Esophagus squamous epithelium (tissue), 5 donors: ENCODE measurements at places on chromosomes 3 and 15.

- no peak for DNase-seq
Measured at GRCh38 chr15:71743861-71744382, 66.4 kb upstream of the NR2E3 start.

GRCh38 chr3:168422843-168423242 lies 327.1 kb upstream of the GOLIM4 start:
- DNase-seq = no peak

DNA sequence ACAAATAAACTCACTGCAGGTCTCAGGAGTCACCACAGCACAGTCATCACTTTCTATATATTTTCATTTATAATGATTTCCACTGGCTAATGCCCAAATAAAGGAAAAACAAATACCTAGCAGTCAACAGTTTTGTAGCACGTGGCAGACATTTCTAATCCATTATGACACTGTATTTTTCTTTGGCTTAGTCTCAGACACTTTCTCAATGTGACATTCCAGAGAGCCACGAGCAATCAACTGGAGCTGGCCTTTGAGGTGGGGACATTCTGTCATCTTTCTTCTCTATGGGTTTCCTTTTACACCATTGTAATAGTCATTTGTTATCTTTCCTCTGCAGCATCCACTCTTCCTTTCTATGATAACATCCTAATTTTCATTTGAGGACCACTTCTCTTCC lies 119.7 kb downstream of the WNT5A start:
- no peak for DNase-seq

- DNase-seq = no peak
Measured at GRCh38 chr15:45829336-45830153, 194.7 kb downstream of the SQOR start.

DNA sequence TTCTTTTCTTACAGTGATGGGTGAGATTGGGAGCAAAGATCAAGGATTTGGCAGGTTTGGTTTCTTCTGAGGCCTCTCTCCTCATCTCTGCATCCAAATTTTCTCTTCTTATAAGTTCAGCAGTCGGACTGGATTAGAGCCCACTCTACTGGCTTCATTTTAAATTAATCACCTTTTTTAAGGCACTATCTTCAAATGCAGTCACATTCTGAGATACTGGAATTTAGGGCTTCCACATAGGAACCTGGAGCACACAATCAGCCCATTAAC lies 56.5 kb upstream of the PLSCR4 start:
- no peak for DNase-seq

- DNase-seq = no peak
Measured at GRCh38 chr3:71905426-71905825, 120.5 kb upstream of the PROK2 start.

DNA sequence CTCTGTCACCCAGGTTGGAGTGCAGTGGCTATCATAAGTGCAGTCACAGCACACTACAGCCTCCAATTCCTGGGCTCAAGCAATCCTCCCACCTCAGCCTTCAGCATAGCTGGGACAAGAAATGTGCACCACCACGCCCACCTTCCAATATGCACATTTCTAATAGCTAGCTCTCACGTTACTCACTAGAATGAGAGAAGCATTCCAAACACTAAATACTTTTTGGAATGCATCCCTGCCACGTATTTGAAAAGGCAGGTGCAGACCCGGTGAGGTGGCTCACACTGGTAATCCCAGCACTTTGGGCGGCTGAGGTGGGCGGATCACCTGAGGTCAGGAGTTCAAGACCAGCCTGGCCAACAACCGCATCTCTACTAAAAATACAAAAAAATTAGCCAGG lies 7.6 kb upstream of the TCF12 start:
- no peak for DNase-seq

GRCh38 chr3:126439346-126439967 lies 36.2 kb downstream of the ZXDC start:
- DNase-seq = no peak

- DNase-seq = no peak
Measured at GRCh38 chr3:30435861-30436331, 170.5 kb upstream of the TGFBR2 start.

DNA sequence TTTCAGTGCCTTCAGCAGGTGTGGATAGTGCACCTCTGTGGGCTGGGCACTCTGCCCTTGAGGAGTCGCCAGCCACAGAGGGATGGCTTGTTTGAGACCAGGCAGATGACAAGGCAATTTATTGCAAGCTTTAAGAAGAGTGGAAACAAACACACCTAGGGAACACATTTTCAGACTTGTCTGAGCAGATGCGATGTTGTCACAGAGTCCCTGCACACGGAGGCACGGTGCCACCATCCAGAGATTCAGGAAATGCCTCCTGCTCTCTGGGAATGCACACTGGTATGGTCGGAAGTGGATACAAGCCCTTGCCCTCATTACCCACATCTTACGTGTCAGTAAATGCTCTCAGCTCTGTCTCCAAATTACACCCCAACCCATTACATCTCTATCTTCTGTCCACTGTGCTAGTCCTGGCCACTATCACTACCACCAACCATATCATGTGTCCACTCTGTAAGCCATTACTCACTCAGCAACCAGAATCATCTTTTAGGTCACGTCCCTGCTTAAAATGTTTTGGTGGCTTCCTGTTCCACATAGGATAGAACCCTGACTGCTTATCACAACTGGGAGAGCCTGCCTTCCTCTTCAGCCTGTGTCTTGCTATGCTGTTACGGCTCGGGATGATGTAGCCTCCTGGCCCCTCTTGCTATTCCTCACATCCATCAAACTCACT lies 196.9 kb downstream of the SLCO3A1 start:
- DNase-seq = no peak

GRCh38 chr3:65979731-65980130 lies 59.0 kb downstream of the MAGI1 start:
- no peak for DNase-seq

DNA sequence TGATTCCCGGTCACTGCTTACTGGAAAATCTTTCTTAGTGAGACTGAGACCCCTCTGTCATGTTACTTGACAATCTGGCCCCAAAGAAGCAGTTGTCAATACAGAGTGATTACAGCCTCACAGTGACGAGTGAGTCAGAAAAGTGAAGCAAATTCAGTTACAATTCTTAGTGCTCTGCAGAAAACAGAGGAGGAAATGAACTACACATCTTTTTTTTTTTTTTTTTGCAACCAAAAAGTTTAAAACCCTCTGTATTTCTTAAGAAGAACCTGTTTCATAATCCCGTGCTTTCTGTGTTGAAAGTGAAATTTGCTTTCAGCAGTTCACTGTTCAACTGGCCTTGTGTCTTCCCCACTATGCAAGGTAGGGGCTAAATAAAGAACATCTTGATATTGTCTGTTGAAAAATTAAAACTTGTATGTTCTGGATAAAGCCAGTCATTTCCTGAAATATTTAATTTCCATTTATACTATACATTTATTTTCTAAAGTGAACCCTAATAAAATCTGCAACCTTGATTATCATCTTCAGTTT lies 1.9 kb downstream of the AQP9 start:
- no peak for DNase-seq

GRCh38 chr15:82539691-82540054 lies 584 bp downstream of the RPS17 start:
- no peak for DNase-seq

DNA sequence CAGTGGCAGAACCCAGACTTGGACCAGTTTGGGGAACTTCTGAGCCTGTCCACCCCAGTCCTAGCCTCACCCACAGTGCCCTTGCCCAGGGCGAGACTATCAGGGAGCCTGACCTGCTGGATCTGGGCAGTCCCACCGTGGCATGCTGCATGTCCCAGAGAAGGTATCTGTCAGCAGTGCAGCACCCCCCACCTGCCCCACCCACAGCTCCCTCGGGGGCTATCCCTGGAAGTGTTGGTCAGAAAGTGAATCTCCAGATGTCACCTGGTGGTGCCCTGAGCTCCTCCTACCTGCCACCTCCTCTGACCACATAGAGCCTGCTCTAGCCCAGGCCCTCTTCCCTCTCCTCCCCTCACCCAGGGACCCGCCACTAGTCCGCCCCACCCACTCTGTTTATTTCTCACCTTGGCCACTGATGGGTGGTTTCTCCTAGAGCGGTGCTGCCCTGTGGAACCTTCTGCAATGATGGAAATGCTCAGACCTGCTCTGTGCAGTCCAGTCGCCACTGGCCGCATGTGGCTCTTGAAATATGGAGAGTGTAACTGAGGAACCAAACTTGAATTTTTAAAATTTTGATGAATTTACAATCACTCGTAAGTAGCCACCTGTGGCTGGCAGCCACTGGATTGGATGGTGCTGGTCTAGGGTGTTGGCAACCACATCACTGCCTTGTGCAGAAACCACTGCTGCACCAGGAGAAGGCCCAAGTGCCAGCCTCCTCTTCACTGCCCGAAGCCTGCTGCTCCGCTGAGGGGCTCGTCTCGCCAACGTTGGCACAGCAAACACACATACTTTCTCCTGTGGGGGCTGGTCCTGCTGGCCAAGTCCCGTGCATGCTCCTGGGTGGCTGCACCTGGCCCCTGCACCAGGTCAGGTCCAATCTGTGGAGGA lies 13.1 kb downstream of the HDAC11 start:
- no peak for DNase-seq

- no peak for DNase-seq
Measured at GRCh38 chr3:62859203-62859791, 15.9 kb downstream of the CADPS start.

- DNase-seq = no peak
Measured at GRCh38 chr3:99765042-99765942, 52.4 kb upstream of the CMSS1 start.

GRCh38 chr3:16294844-16295243 lies 29.8 kb downstream of the OXNAD1 start:
- DNase-seq = no peak

DNA sequence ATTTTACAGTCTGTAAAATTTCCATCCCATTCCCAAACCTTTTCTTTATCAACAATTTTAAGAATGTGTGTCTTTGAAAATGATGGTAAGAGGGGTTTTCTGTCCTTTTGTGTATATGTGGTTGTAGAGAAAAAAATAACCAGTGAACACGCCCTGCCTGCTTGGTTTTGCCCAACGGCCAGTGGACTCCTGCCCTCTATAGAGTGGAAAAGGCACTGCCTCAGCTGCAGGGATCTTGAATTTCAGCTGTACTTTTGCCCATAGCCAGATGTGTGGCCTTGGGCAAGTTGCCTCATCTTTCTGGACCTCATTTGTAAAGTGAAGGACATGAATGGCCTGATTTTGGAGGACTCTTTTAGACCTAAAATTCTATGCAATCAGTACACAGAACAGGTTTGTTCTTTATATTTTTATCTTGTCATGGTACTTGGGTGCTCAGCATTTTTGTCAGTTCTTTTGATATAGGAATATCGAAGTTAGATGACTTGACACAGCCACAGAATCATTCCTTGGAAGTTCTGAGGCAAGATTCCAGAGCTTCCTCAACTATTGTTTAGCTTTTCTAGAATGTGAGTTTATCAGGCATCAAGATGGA lies 81.0 kb downstream of the CLDN11 start:
- no peak for DNase-seq

DNA sequence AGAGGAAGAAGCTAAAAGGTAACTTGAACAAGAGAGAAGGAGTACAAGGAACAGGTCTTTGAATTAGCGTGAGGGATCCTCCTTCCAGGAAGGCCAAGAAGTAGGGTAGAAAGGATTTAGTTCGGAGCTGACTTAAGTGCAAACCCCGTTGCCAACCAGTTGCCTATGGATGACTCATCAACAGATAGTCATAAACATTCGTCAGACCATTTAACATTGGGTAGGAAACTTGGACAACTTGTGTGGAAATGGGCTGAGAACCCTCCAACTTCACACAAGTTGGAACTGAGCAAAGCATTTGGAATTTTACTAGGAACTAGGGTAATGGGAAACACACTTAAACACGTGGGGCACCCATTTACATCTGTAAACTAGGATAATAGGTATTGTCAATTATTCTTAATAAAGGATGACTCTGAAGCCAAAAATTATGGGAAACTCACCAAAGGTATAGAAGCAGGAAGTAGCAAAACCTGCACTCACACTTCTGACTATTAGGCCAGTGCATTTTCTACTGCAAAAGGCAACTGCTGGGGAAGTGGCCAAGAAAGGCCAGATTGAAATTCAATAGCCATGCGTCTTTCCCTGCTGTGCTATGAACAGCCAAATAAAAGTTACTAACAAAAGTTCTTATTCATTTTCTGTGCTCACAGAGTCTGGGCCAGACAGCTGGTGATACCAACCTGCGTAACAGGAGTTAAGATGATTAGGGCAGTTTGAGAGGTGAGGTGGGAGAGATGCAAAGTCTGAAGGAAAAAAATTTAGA lies 174.5 kb upstream of the TMC3 start:
- no peak for DNase-seq

GRCh38 chr3:158918008-158918407 lies 116.2 kb downstream of the MFSD1 start:
- no peak for DNase-seq

DNA sequence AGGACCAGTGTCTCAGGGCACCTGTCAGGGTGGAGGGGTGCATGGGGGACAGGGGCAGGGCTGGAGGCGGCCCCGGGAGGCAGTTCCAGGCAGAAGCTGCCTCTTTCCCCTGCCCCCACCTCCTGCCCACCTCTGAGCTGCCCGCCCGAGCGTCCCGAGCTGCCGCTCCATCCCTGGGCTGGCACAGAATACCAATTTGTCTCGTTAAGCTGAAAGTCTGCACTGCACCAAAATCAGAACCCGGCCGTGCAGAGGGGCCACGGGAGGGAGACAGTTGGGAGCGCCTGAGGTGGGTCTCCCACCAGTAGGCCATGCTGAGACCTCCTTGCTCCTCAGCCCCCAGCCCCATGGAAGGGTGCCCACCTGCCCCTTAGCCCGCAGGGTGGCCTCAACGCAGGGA lies 1.3 kb upstream of the ATP2B2 start:
- no peak for DNase-seq

DNA sequence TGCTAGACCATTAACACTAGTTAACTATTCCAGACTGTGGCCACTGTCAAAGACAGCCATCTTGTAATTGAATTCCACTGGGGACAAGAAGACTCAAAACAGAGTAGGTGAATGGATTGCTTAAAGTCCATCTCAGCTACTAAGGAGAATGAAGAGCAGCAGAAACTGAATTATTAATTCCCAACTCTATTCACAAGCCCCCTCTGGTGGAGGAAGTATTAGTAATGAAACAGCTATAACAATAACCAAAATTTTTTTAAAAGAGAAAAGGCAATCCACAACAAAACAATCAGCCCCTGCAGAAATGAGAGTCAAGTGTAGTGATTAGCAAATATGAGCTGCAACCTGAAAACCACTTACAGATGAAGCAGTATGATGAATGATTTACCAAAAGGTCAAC lies 302.8 kb downstream of the FHIT start:
- DNase-seq = no peak

DNA sequence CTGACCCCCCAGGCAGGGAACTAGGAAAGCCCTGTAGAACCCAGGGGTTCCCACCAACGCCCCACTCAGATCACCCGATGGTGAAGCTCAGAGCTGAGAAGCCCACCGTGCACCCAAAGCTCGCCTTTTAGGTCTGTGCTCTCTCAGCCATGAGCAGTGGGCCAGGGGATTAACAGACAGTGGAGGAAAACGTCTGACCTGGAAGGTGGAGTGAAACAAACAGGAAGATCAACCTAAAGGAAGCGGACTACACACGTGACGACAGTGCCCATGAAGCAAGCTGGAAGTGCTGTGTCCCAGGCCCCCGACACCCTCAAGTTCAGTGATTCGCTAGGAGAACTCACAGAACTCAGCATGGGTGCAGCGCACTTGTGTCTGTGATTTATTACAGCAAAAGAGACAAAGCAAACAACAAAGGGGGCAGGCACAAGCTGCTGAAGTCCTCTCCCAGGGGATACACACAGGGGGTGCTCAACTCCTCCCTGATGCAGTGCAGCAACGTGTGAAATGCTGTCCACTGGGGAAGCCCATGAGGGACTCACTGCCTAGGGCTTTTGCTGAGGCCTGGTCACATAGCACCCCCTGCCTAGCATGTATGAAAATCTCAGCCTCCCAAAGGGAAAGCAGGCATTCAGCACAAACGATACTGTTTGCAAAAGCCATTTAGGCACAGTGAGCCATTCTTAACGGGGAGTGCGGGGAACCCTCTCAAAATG lies 43.5 kb downstream of the CFAP92 start:
- DNase-seq = no peak
